NCI-H526 (cell line): ENCODE measurements at places on chromosomes 4 and X.

GRCh38 chrX:72351606-72352334 lies 46.1 kb upstream of the CITED1 start:
- DNase-seq, result no peak

- no peak for DNase-seq
Observed at GRCh38 chrX:78182881-78183280, 43.4 kb upstream of the TAF9B start.

GRCh38 chrX:47612418-47612817 lies 7.2 kb downstream of the SYN1 start:
- no peak for DNase-seq

DNA sequence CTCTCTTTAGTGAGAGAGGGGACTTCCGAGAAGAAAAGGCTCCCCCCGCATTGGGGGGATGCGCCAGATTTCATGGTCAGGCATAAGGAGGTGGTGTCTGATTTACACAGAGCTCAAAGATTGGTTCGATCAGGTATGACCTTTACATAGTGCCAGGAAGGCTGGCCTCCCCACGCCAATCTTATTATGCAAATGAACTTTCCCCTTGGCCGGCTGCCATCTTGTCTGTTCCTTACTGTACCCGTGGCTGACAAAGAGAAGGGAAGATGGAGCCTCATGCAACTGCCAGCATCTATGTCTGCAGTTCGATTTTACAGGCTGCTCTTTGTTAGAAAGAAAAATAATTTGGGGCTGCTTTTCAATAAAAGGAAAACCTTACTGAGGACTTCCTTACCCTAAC lies 197.2 kb downstream of the GPM6A start:
- no peak for DNase-seq

GRCh38 chrX:2897311-2897689 lies 31.8 kb downstream of the ARSD start:
- DNase-seq, result no peak

DNA sequence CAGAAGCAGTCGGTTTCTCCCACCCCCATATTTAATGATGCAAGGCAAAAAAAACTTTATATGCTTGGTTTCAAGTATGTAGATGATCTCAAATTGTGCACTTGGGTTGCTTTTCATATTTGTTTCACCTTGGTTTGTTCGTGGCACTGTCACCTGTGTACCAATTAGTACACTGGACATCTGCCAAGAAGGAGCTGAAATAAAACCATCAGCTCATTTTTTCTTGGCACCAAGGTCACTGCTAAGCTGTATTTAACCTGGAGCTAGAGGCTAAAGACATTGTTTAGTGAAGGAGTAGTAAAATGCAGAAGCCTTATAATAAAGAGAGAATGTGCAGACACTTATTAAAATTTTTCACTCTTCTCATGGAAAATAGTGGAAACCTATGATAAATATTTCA lies 430.8 kb downstream of the ARHGAP24 start:
- DNase-seq, result no peak
